ENCODE measurements at places on chromosomes 12 and 14. TPM values are rescaled to one million over a fixed set of nuclear protein-coding genes. Genes with fewer than 3 reads are reported as not detected.

- peaks cover 8% of the 10 kb centered on the region for H3K4me1 ChIP-seq
- no peak for DNase-seq
- H3K36me3 ChIP-seq, result no peaks in the 10 kb centered on the region
- H3K27ac ChIP-seq, result peak overlapping the region; percentile 16
- H3K27me3 ChIP-seq, result no peaks in the 10 kb centered on the region
These were observed 291.7 kb downstream of the CACNA1C start for GRCh38 chr12:2344476-2344875.

GRCh38 chr14:50015716-50016115 is 100.7 kb downstream of the VCPKMT start:
- no peaks in the 10 kb centered on the region for H3K4me1 ChIP-seq
- H3K36me3 ChIP-seq, result no peaks in the 10 kb centered on the region
- no peak for DNase-seq
- no peak overlapping the region for H3K4me3 ChIP-seq

DNA sequence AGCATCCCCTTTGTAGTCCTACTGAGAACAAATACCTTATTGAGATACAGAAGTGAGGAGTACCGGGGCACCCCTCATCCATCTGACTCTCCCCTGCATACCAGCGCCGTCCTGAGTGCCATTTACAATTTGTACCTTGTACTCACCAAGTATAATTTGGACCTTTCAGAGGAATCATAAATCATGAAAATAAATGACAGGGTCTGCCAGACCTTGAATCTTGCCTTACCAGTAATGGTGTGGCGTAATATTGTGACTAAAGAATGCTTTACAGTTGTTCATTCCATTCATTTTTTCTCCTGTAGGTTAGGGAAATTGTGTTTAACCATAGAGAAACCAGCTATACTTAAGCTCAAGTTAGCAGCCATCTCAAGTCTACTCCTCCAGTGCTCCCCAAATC is 243.7 kb upstream of the RGS6 start:
- H3K4me3 ChIP-seq, result no peak overlapping the region
- H3K4me1 ChIP-seq, result peaks cover 27% of the 10 kb centered on the region
- no peak overlapping the region for H3K27ac ChIP-seq
- no peaks in the 10 kb centered on the region for H3K27me3 ChIP-seq
- DNase-seq, result no peak

- no peak overlapping the region for H3K4me3 ChIP-seq
- DNase-seq, result no peak
- no peaks in the 10 kb centered on the region for H3K36me3 ChIP-seq
- no peaks in the 10 kb centered on the region for H3K27me3 ChIP-seq
- H3K4me1 ChIP-seq, result no peaks in the 10 kb centered on the region
These were observed 1727.1 kb upstream of the SEL1L start for GRCh38 chr14:83260751-83261150.

LPCAT3 gene
- 26.7 TPM for total RNA-seq

- no peak for DNase-seq
- no peaks in the 10 kb centered on the region for H3K27me3 ChIP-seq
- H3K4me1 ChIP-seq, result no peaks in the 10 kb centered on the region
- H3K27ac ChIP-seq, result no peak overlapping the region
- no peak overlapping the region for H3K4me3 ChIP-seq
- no peaks in the 10 kb centered on the region for H3K36me3 ChIP-seq
These were observed 31.4 kb upstream of the SLC2A13 start for GRCh38 chr12:40137252-40137651.

- H3K36me3 ChIP-seq, result no peaks in the 10 kb centered on the region
These were observed 14.0 kb upstream of the RIPK3 start for GRCh38 chr14:24353559-24354481.

DNA sequence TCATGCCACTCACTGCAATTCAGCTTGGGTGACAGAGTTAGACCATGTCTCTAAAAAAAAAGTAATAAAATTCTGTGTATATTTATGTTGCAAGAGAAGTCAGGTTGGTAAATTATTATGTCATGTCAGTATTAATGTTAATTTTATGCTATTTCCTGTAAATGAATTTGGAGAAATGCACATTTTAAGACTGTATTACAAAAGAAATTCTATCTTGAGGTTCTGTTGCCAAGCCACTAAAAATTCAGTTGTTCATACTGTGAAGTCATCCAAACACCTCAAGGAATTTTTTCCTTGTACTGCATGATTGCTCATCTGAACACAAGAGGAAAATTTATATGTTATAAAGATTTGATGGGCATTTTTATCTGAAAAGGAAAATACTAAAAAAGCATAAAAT is 23.3 kb upstream of the HMGA2 start:
- H3K27ac ChIP-seq, result no peak overlapping the region
- H3K36me3 ChIP-seq, result no peaks in the 10 kb centered on the region
- no peak overlapping the region for H3K4me3 ChIP-seq
- H3K4me1 ChIP-seq, result no peaks in the 10 kb centered on the region
- H3K27me3 ChIP-seq, result no peaks in the 10 kb centered on the region

FOXA1 gene
- total RNA-seq, result not detected

DNA sequence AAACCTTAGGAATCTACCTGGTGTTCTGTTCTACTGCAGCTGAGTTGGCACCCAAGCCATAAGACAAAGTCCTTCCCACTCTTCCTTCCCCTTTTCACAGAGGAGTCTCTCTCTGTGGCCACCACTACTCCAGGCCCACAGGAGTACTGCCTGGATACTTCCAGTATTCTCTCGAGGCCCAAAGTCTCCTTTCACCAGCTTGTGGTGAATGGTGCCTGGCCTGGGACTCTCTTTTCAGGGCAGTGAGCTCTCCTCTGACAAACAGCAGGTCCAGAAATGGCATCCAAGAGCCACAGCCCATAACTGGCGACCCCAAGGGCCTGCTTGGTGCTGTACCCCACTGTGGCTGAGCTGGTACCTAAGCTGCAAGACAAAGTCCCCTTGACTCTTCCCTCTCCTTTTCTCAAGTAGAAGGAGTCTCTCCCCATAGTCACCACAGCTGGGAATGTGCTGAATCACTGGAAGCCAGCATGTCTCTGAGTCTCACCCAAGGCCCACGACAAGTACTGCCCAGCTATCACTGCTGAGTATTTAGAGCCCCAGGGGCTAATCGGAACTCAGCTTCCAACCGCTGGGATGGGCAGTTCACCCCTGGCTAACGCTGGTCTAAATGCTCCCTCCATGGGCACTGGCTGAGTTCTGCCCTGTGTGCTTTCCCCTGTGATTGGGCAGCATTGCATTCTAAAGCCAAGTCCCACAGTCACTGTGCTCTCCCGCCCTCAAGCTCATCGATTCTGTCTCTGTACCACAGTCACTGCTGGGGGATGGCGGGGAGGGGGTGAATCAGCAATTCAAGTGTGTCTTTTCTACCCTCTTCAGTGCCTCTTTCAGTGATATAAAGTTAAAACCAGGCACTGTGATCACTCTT is 6.1 kb downstream of the A2ML1 start:
- no peak overlapping the region for H3K4me3 ChIP-seq
- H3K4me1 ChIP-seq, result no peaks in the 10 kb centered on the region
- H3K27ac ChIP-seq, result no peak overlapping the region
- no peaks in the 10 kb centered on the region for H3K27me3 ChIP-seq

ACOT4 gene
- 0.20 TPM for total RNA-seq

DNA sequence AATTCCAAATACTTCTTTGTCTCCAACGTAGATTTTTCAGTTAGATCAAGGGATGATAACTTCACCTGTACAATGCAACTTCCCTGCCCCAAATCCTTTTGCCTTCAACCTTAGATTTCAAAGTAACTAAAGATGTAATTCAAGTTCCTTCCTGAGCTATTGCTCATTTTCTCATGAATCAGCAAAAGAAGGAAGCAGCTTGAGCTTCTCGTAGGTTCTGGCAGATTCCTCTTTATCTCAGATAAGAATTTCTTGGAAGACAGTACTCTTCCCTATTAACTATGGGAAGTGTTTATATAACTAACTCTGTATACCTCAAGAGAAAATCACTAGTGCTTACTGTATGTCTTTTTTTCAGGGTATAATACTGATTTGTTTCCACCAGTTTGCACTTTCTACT is 203.8 kb downstream of the RASSF9 start:
- H3K4me3 ChIP-seq, result no peak overlapping the region
- H3K4me1 ChIP-seq, result no peaks in the 10 kb centered on the region
- no peaks in the 10 kb centered on the region for H3K27me3 ChIP-seq
- no peak overlapping the region for H3K27ac ChIP-seq
- no peak for DNase-seq
- no peaks in the 10 kb centered on the region for H3K36me3 ChIP-seq

DNA sequence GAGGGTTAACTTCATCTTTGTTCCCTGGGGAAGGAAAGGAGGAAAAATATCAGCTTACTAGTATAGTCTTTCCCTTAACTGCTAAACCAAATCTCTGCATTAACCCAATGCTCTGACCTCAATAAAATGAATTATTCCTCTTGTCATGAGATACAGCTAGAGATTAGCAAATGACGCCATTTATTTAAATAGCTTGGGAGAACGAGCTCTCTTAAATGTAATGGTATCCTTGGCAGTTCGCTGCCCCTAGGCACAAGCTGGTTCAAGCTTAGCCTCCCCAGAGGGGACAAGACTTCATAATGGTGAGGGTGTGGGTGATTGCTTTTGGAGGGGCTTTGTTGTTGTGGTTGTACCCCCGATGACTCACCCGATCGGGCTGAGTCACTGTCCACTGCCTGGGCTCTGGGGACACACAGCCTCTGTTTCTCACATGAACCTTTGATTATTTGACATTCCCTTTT is 19.6 kb downstream of the FNTB start:
- peaks cover 6% of the 10 kb centered on the region for H3K4me1 ChIP-seq
- H3K36me3 ChIP-seq, result no peaks in the 10 kb centered on the region
- H3K27me3 ChIP-seq, result no peaks in the 10 kb centered on the region
- no peak for DNase-seq

DNA sequence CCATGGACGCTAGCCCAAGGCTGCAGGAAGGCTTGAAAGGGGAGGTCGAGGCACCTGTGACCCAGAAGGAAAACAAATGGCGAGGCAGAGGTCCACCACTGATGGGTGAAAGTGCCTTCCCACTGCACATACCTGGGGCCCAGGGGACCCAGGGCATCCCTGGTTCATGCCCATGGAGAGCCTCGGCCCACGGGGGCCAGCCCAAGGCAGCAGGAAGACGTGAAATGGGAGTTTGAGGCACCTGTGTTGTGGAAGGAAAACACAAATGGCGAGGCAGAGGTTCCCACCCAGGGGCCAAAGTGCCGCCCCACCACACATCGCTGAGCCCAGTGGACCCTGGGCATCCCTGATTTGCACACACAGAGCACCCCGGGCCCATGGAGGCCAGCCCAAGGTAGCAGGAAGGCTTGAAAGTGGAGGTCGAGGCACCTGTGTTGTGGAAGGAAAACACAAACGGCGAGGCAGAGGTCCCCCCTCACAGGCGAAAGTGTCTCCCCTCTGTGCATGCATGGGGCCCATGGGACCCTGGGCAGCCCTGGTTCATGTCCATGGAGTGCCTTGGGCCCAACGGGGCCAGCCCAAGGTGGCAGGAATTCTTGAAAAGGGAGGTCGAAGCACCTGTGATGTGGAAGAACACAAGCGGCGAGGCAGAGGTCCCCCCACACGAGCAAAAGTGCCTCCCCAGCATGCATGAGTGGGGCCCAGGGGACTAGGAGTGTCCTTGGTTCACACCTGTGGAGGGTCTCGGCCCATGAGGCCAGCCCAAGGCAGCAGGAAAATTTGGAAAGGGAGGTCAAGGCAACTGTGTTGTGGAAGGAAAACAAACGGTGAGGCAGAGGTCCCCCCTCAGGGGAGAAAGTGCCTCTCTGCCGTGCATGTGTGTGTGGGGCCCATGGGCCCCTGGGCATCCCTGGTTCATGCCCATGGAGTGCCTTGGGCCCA is 383.3 kb downstream of the ALG10 start:
- no peaks in the 10 kb centered on the region for H3K4me1 ChIP-seq
- no peaks in the 10 kb centered on the region for H3K27me3 ChIP-seq
- H3K4me3 ChIP-seq, result no peak overlapping the region
- no peak for DNase-seq
- H3K27ac ChIP-seq, result no peak overlapping the region

ZNF891 gene
- total RNA-seq, result 5.1 TPM

GRCh38 chr14:81562818-81563217 is 29.2 kb upstream of the SEL1L start:
- no peak for DNase-seq
- H3K4me1 ChIP-seq, result no peaks in the 10 kb centered on the region
- H3K27me3 ChIP-seq, result no peaks in the 10 kb centered on the region

BCL7A gene
- 10.7 TPM for total RNA-seq

DNA sequence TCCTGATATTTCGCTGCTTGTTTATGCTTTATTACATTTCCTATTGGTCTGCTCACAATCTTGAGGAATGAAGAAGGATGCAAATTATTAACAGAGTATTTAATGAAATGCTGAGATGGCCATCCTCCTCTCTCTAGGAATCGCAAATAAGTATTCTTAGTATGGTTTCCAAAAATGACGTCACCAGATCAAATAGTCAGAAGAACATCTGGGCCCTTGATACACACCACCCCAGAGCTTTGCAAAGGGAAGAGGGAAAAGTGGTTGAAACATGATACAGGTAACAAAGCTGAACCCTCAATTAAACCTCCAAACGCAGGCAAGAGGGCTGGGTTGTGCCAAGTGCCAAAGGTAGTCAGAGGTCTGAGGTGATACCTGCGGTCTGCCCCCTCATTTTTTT is 107.3 kb downstream of the BCL11B start:
- no peaks in the 10 kb centered on the region for H3K27me3 ChIP-seq
- H3K36me3 ChIP-seq, result no peaks in the 10 kb centered on the region
- DNase-seq, result no peak

DNA sequence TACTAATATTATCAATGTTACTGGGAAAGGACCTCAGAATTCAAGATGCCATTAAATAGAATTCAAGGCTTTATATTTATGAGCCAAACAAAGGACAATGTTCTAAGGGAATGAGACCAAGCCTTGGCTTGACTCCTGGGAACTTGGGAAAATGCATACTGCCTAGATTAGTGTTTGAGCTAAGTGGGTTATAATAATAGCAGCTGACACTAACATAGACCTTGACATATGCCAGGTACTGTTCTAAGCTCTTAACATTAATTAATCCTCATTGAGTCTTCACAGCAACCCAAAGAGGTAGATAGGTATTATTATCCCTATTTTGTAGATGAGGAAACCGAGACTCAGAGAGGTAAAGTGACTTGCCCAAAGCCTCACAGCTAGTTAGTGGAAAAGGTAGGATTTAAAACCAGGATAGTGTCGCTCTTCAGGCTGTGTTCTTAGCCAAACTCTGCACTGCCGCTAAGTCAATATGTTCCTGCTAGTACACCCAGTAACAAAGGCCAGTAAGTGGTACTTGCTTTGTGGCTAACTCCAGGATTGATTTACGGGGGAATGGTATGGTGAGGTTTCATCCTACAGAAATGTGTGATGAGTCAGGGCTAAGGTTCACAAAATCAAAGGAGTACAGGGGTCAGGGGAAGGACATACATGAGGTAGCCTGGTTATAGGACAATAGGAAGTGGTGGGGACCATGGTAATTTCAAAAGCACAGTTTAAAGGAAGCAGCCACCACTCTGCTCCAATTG is 35.8 kb upstream of the PRKAB1 start:
- no peak overlapping the region for H3K4me3 ChIP-seq
- H3K36me3 ChIP-seq, result no peaks in the 10 kb centered on the region
- no peaks in the 10 kb centered on the region for H3K4me1 ChIP-seq
- no peak overlapping the region for H3K27ac ChIP-seq
- no peaks in the 10 kb centered on the region for H3K27me3 ChIP-seq
- no peak for DNase-seq

Data from tibial nerve (tissue), 4 donors.